A172 (cell line): ENCODE measurements at places on chromosomes 5 and 9. TPM values are rescaled to one million over a fixed set of nuclear protein-coding genes. Genes with fewer than 3 reads are reported as not detected.

Gene ZFP2
- not detected in 2 replicates for total RNA-seq

Gene RNF208
- total RNA-seq = 0.09 and 0.17 TPM in 2 replicates

Gene TTLL11
- total RNA-seq = 2.7 and 3.6 TPM in 2 replicates

Gene EGFL7
- total RNA-seq = 110 and 127 TPM in 2 replicates

Gene FANCG
- 46.1 and 73.2 TPM in 2 replicates for total RNA-seq

Gene PCDHB9
- total RNA-seq = 11.1 and 11.2 TPM in 2 replicates

Gene ENC1
- 26.2 and 28.3 TPM in 2 replicates for total RNA-seq

Gene IRX4
- total RNA-seq = not detected in 2 replicates

Gene GRXCR2
- total RNA-seq = not detected in 2 replicates

Gene BTNL8
- total RNA-seq = 0.71 TPM in 1 of 2 replicates, not detected in the other

Gene CD72
- 0.12 and 0.48 TPM in 2 replicates for total RNA-seq

Gene PCDHGA7
- total RNA-seq = 0.69 TPM in 2 replicates

DNA sequence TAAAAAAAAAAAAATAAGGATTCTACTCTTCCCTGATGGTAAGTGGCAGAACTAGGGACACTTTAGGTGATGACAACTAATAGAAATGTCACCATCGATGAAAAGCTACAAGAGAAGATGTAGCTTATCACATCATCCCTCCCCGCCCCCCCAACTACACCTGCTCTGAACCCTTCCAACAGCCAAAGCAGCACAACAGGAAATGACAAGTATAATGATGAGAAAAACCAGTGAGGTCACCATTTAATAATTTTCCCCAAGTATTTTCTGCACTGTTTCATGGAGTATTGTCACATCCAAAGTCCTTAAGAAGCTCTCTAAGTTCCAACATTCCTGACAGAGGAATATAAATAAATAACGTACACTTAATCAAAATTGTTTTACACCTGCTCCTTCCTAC, 221.4 kb downstream of the EFNA5 start:
- DNase-seq = peak; percentile 16

- DNase-seq = no peak
These were observed 118.4 kb upstream of the PRSS3 start for GRCh38 chr9:33676746-33677505.

- DNase-seq = no peak
These were observed 64.4 kb downstream of the C9orf85 start for GRCh38 chr9:71975833-71976232.

DNA sequence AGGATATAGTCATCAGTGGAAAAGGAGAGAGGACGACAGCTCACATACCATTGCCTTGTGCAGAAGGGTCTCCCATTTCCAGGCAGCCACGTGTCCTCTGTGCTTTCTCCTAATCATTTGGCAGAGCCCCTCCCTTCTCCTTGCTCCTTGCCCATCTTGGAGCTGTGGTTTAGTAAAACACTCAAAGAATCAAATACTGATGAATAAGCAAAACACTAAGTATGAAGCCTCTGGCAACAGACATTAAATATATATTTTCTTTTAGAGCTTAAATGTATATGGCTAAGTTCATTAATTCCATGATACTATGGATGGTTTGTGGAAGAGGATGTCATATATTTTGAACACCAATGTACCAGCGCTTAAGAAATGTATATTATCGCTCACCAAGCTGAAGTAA, 278.5 kb downstream of the SAXO1 start:
- no peak for DNase-seq

- DNase-seq = no peak
These were observed 79.4 kb downstream of the SPTLC1 start for GRCh38 chr9:92035687-92036410.

DNA sequence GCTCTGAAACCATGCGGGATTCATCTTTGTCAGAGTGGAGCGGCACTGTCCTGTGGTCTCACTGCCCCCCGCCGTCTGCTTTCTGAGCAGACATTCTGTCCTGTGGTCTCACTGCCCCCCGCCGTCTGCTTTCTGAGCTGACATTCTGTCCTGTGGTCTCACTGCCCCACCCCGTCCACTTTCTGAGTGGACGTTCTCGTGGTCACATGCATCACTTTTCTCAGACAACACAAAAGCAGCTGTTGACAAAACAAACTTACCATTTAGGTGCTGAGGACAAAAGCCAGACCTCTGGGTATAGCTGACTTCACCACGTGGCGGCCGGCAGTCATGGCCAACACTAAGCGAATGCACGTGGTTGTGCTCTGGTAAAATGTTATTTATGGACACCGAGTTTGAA, 2.8 kb downstream of the LRRC14B start:
- DNase-seq = no peak

DNA sequence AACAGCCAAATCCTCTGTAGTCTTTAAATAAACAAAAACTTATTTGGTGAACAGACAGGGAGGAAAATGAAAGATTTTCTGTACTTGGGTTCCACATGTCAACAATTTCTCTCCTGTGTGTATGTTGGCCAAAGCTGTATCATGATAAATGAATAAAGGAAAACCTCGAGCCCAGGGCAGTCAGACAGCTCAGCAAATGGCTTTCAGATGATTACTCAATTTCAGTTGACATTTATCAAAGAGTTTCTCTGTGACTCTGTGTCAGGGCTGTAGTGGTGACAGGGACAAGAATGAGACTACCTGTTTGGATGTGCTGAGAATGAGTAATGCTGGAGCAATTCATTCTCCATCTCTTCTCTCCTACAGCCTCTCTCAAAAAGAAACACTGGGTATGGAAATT, 45.7 kb upstream of the PTGS1 start:
- no peak for DNase-seq

- DNase-seq = no peak
These were observed 16.4 kb upstream of the RUFY1 start for GRCh38 chr5:179533907-179534306.

DNA sequence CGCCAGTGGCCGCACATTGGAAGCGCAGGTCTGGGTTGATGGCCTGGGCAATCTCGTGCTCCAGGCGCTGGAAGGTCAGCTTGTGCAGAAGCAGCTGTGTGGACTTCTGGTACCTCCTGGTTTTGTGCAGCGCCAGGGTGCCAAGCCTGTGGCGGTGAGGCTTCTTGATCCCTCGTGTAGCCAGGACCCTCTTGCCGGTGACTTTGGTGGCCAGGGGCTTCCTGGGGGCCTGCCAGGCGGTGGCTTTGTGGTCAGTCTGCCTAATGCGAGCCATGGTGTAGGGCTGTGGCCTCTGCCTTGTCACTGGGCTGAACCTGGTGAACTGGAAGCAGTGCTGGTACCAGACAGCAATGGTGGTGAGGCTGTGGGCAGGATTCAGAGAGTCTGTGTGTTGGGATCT, 6.2 kb upstream of the TAF11L13 start:
- DNase-seq = no peak

DNA sequence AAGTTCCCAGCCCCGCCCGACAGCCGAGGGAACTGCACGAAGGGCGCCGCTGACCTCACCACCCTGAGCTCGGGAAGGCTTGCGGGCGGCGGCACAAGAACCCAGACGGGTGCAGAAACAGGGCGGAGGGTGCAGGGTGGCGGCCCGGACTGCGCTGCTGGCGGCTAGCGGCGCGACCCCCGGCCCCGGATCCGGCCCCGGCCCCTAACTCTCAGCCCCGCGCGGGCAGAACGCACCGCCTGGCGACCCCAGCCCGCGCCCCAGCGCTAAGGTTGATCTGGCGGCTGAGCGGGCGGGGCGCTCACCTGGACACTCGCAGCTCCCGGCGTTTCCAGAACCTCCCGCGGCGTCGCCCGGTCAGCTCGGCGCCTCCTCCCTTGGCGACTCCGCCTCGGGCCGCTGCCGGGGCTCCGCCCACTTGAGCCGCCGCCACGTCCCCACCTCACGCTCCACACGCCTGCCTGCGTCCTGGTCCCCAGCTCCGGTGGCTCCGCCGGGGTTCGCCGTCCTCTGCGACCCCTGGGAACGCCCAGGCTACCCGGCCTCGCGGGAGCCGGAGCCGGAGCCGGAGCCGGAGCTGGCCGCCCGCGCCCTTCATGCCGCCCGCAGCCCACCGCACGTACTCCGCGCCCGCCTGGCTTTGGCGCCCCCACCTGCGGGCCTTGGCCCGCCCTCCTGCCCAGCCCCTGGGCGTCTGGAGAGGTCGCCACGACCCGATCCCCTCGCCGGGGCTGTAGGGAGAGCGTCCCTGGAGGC, at the start of gene P4HA2:
Gene P4HA2, minus strand, starts transcription at position 369 of the 756 bp plus-strand sequence. CDS start 9,227 bp downstream, outside the sequence.
- DNase-seq = peak; percentile 59

GRCh38 chr9:37700131-37700530, 49.4 kb downstream of the FRMPD1 start:
- DNase-seq = no peak

GRCh38 chr5:42522783-42523182, 99.5 kb downstream of the GHR start:
- no peak for DNase-seq

DNA sequence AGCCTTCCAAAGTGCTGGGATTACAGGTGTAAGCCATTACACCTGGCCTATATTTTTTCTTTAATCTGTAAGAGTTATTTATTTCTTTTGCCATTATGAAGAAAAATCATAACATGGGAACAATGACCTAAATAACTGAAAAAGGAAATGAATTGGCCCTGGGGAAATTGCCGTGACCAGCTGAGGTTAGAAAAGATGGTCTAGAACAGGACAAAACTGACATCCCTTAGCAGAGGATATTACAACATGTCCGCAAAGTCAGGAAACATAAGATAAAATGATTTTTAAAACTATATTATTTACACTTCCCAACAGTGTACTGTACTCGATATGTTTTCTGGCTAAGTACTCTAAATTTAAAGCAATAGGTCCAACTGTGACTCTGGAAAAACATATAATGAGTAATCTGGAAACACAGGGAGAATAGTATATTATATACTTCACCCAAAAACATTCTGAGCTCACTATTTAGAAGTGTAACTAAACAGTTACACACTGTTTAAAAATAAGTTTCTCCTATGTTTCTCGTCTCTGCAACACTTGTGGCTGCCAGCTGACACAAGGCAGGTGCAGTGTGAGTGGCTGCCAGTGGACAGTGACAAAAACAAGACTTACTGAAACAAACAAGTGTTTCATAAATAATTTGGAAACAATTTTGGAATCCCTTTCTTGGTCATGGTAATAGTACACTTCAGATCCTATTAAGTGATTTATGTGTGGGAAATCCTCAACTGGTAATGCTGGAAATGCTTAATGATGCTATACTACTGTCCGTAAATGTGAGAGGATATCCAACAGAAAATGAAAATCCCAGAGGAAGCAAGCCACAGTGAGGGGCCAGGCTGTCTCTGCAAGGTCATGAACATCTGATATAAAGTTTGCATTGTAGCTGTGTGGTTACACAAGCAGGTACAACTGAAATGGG, 69.1 kb downstream of the C9orf85 start:
- DNase-seq = no peak

- DNase-seq = no peak
These were observed 12.9 kb upstream of the RNF183 start for GRCh38 chr9:113316030-113316429.

- DNase-seq = no peak
These were observed 255.0 kb downstream of the EFNA5 start for GRCh38 chr5:107415762-107416161.

DNA sequence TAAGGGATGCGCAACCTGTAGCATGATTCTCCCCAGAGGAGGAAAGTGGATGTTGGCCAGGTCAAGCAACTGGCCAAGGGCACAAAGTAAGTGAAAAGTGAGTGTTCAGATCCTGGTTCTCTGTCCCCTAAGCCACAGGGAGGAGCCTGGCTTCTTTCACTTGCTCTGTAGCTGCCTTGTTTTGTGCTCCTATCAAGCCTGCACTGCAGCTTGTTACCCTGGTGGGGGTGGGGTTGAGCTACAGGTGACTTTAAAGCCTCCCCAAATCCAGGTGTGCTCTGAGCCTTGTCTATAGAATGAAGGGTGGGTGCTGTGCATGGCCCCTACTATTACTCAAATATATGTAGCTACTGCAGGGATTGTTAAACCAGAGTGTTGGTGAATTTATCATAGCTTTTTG, 32.9 kb downstream of the RALGPS1 start:
- no peak for DNase-seq

- DNase-seq = peak; percentile 85
These were observed 4.4 kb upstream of the SSBP2 start for GRCh38 chr5:81755320-81755719.

DNA sequence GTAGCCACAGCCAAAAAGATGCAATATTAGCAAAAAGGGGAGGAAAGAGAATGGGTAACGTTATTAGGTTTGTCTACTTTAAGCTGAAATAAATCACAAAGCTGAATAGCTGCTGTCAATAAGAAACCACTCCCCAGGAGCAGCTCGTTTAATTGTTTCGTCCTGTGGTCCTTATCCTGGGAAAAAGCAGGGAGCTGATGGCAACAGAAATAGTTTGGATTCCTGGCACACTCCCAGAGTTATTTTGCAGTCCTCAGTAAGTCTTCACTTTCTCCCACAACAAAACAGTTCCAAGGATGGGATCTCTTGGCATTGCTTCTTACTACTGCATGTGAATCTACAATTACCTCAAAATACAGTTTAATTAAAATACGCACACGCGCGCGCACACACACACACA, 28.8 kb downstream of the FRMD3 start:
- DNase-seq = peak; percentile 78

DNA sequence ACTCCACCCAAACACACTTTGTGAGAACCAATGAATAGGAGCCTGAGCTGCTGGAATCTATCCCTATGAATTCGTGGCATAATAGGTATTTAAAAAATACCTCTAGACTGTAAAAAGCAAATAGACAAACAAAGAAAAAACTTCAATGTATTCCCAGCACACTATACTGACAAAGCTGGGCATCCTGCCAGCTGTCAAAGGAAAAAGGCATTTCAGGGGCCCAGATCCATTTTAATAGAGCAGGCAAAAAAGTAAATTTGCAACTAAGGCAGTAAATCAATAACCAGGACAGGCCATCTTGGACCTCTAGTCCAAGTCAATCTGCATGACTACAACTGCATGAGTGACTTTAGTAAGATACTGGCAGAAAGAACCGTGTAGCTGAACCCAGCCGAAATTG, 25.6 kb upstream of the LARP1 start:
- DNase-seq = no peak

DNA sequence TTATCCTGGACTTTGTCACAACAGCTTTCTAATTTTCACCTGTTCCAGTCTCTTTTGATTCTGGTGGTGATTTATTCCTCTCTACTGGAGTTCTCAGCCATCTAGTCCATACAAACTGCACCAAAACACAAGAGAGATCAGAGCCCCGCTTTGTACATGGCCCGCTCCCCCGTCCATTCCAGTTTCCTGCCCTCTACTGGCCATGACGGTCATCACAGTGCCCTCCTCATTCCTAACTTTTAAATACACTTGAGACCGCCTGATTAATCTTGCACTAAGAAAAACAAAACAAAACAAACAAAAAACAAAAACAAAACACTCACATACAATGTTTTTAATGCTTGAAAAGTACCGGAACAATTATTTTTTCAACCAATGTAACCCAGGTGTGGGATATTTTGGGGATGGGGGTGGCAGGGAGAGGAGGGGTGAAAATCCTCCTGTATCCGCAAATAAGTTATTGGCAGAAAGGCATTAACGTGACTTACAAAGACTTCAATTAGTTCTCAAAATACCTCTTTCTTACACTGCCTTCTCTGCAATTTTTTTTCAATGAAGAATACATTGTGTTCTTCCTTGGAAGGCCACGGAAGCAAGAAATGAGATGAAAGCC, 84.8 kb upstream of the PAM start:
- DNase-seq = peak; percentile 63

GRCh38 chr5:113081881-113082546, 105.4 kb downstream of the DCP2 start:
- peak; percentile 59 for DNase-seq
